Breast epithelium (tissue), 4 donors: ENCODE measurements at places on chromosomes 12 and 14. TPM values are rescaled to one million over a fixed set of nuclear protein-coding genes. Genes with fewer than 3 reads are reported as not detected.

DNA sequence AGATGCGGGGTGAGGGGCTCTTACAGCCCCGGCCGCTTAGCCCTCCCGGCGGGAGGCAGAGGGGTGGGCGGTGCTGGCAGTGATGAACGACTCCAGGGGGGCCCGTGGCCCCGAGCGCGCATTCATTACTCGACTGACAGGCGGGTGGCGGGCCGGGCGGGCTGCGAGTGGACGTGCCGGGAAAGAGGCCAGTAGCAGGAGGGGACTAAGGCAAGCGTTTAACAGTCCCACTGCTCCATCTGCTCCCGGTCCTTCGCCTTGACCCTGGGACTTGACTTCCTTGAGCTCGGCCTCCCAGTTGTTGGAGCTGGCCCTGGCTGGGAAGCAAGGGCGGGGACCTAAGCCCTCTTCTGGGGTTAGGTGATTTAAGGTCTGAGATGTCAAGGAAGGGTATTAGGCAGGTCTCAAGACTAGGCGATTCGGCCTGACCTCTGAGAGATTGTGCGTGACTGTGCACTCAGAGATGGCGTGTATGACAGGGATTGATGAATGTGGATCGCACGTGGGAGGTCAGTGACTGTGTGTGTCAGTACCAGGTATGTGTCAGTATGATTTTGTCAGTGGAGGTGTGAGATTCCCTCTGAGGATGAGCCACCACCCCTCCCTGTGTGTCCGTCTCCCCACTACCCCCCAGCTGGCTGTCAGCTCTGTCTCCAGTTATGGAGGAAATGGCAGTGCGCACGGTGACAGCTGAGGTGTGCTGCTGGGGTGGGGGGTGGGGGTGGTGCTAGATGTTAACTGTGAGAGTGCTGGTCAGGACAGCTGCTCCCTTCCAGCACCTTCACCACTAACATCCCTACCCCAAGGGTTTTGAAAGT, 3.6 kb upstream of the DNAJC22 start:
- no peaks in the 10 kb centered on the region for H3K36me3 ChIP-seq
- peak overlapping the region; percentile 41 for H3K4me3 ChIP-seq
- H3K4me1 ChIP-seq: peaks cover 23% of the 10 kb centered on the region
- DNase-seq: no peak

- H3K27ac ChIP-seq: no peak overlapping the region
- DNase-seq: no peak
- no peak overlapping the region for H3K4me3 ChIP-seq
- no peaks in the 10 kb centered on the region for H3K36me3 ChIP-seq
- H3K27me3 ChIP-seq: no peaks in the 10 kb centered on the region
Observed at GRCh38 chr14:44113769-44114730, 393.0 kb downstream of the FSCB start.

Gene THAP2
- total RNA-seq: 8.2 TPM

DNA sequence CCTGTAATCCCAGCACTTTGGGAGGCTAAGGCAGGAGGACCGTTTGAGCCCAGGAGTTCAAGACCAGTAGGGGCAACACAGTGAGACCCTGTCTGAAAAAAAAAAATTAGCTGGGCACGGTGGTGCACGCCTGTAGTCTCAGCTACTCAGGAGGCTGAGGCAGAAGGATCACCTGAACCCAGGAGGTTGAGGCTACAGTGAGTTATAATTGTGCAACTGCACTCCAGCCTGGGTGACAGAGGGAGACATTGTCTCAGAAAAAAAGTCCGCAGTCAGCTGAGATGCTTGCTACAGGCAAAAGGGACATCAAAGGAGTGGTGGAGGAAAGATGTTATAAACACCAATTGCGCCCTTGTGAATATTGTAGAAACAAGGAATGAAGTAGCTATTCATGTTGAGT, 77.8 kb downstream of the NDUFA12 start:
- no peak overlapping the region for H3K27ac ChIP-seq
- no peak for DNase-seq
- H3K27me3 ChIP-seq: no peaks in the 10 kb centered on the region
- no peaks in the 10 kb centered on the region for H3K4me1 ChIP-seq
- no peaks in the 10 kb centered on the region for H3K36me3 ChIP-seq

Gene RPS6KL1
- total RNA-seq: 5.6 TPM

GRCh38 chr14:89201645-89202044, 215.4 kb downstream of the FOXN3 start:
- no peaks in the 10 kb centered on the region for H3K27me3 ChIP-seq
- H3K27ac ChIP-seq: no peak overlapping the region
- DNase-seq: no peak
- H3K36me3 ChIP-seq: no peaks in the 10 kb centered on the region

GRCh38 chr14:77375973-77376770, 722 bp downstream of the TMED8 start:
- H3K36me3 ChIP-seq: no peaks in the 10 kb centered on the region
- no peaks in the 10 kb centered on the region for H3K4me1 ChIP-seq
- DNase-seq: no peak
- H3K27ac ChIP-seq: peak overlapping the region; percentile 91
- H3K27me3 ChIP-seq: no peaks in the 10 kb centered on the region

GRCh38 chr14:59534361-59534987, 42.1 kb downstream of the CCDC175 start:
- H3K36me3 ChIP-seq: no peaks in the 10 kb centered on the region
- no peaks in the 10 kb centered on the region for H3K27me3 ChIP-seq
- no peak overlapping the region for H3K4me3 ChIP-seq
- no peak overlapping the region for H3K27ac ChIP-seq
- H3K4me1 ChIP-seq: no peaks in the 10 kb centered on the region
